Stimulated activated CD8-positive, alpha-beta memory T cell treated with anti-CD3 and anti-CD28 coated beads, Interleukin-7, amount 100 ng/mL, for 4 hours (primary cell): ENCODE measurements at places on chromosomes 3 and 15.

- no peak for DNase-seq
These were observed 31.3 kb downstream of the LAMP3 start for GRCh38 chr3:183131186-183131725.

DNA sequence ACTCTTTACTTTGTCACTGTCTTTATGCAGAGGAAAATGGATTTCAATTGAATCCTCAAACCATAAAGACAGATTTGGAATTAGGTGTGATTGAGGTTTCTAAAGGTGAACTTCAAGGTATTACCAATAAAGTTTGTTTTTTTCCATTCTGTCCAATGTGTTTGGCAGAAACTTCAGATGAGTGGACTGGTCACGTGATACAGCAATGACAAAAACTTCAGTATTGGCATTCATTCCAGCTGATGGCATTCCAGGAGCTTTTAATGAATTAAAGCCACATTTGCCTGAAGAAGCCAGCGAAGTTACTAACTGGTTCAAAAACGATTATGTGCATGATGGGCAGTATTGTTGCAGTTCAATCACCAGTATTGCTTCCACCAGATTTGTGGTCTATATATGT lies 4.5 kb upstream of the MASP1 start:
- DNase-seq = no peak

DNA sequence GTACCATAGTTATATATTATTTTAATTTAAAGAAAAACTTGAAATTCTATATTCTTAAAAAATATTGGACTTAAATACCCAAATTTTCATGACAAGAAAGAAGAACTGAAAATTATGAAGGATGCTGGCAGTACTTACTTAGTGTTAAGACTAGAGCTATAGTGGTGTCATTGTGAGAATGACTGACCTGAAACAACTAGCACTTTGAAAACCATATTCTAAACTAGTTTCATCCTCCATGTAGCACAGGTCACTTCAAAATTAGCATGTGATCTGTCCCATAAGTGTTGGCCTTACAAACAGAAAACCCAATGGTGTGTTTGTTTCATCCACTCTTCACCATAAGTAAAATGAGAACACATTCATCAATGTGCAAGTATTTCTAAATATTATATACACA lies 208.6 kb downstream of the ZIC4 start:
- DNase-seq = no peak

DNA sequence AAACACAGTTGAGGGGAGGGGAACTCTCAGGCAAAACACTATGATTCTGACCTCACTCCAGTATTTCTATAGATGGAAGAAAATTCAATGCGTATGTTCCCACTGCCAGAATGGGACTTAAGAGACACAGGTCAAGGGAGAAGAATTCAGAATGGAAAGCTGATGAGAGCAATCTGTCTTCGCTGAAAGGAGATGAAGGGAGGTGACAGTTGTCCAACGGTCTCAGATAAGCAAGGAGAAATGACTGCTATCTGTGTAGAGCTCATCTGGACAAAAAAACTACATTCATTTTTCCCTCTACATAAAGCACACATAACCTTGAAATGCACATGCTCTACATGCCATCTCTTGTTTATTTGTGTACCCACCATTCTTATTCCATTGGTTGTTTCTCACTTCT lies 405.1 kb downstream of the LSAMP start:
- DNase-seq = no peak

GRCh38 chr15:85027033-85027380 lies 45.4 kb downstream of the PDE8A start:
- DNase-seq = no peak

- no peak for DNase-seq
These were observed 9.0 kb upstream of the GNB4 start for GRCh38 chr3:179460260-179460659.

DNA sequence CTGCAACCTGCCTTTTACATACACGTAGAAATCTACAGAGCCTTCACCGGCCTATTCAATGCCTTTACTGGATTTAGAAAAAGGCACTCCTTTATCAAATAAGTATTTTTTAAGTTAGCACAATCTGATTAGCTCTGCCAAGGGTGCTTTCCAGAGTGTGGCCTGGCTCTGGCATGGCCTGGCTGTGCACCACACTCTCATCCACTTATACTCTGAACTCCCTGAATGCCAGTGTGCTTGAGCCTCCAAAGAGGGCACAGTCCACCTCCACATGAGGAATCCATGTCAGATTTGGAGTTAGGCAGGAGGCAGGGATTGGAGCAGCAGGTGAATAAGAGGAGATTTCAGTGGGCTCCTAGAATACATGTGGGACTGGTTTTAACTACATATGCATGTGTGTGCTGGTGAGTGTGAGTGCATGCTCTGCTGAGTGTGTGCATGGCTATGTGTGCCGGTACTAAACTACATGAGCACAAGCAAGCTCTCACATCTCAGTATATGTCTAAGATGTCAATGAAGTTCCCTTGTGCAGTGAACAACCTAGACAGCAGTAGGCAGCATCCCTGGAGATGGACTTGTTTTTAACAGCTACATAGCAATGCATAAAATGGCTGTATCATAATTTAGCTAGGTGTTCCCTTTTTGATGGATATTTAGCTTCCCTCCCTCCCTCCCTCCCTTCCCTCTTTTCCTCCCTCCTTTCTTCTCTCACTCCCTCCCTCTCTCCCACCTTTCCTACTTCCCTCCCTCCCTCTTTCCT lies 17.8 kb upstream of the ZFAND6 start:
- DNase-seq = no peak

GRCh38 chr15:70582143-70582945 lies 181.0 kb downstream of the UACA start:
- no peak for DNase-seq

DNA sequence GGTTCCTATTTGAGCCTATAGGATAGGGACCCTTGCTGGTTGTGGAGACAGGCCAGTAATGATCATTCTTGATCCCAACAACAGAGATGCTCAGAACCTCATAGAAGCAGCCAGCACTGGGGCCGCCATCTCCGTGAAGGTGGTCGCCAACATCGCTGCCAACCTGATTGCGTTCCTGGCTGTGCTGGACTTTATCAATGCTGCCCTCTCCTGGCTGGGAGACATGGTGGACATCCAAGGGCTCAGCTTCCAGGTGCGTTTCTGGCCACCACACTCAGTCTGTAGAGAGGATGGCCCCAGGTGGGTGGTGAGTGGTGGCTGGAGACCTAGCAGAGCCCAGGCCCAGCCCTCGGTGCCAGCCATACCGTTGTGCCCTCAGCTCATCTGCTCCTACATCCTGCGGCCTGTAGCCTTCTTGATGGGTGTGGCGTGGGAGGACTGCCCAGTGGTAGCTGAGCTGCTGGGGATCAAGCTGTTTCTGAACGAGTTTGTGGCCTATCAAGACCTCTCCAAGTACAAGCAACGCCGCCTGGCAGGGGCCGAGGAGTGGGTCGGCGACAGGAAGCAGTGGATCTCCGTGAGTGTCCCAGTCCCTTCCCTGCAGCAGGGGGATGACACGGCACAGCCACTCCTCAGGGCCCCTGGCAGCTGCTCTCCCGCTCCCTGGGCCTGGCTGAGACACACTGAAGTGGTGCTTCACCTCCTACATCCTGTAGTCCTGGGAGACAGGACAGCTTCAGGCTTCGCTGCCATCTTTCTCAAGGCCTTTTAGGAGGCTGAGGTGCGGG lies 46.5 kb upstream of the PDE8A start:
- DNase-seq = no peak

- no peak for DNase-seq
These were observed 236.3 kb upstream of the LRTM1 start for GRCh38 chr3:55164191-55164590.

- DNase-seq = no peak
These were observed 705 bp downstream of the NIPA2 start for GRCh38 chr15:22839046-22839695.

- no peak for DNase-seq
These were observed 96.8 kb downstream of the BBX start for GRCh38 chr3:107619549-107619948.

- peak; percentile 54 for DNase-seq
These were observed 118.7 kb upstream of the SMAD3 start for GRCh38 chr15:66946578-66947164.

DNA sequence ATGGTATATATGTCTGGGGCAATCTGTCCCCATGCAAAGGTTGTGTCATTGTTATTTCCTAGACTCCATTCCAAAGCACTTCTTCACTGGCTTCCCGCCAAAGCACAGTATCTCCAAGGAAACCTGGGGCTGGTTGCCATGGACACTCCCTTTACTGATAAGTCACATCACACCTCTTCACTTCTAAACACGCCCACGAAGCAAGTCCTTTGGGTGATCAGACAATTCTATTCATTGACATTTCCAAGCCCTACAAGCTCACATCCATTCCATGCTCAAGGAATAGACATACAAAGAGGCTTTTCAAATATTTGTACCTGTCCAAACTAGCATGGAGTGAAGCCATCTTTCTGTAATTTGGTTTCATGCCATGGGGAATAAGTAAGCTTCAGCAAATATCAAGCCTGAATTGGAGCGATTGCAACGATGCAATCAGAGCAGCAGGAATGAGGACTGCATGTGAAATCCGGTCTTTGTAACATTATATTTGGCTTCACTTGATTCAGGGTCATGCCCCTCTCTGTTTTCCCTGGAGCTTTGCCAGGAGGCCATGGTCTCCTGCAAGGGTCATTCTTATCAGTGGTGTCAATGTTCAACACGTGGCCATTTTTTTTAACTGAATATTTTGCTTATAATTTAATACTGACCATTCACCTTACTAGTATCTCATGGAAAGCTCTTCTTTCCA lies 201.6 kb upstream of the TMC3 start:
- no peak for DNase-seq

DNA sequence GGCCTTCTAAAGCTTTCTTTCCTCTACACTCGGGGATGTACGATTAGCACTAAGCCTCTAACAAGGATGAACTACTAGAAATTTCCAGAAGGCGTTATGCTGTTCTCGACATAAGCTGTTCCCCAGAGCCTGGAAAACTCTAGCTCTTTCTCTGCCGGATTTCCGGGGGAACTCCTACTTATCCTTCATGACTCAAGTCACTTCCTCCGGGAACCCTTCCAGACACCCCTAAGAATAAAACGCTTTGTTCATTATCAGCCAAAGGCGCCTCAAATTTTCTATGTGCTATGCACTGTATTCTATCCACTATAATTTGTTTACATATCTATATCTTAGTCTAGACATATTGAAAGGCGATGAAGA lies 455 bp upstream of the SNAP23 start:
- no peak for DNase-seq

DNA sequence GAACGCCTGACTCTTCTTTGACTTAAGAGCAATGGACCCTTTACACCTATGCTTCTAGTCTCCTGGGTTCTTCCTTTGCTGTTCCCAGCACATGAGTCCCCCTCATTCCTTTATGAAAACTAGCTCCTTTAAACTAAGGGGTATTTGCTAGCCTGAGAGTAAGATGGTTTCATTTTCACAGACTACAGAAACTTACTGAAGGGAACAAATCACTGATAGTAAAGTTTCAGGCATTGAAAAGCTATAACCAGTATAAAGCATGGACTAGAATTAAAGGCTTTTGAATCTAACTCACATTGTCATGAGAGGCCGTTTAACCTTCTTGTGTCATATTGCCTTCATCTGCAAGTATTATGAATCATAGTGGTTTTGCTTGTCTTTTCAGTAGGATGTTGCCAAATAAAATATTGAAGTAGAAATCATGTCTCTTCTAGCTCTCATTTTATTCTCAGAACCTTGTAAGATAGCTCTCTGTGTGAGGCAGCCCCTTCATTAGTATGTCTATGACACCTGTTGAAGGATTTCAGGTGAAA lies 765.9 kb downstream of the NR2F2 start:
- no peak for DNase-seq

DNA sequence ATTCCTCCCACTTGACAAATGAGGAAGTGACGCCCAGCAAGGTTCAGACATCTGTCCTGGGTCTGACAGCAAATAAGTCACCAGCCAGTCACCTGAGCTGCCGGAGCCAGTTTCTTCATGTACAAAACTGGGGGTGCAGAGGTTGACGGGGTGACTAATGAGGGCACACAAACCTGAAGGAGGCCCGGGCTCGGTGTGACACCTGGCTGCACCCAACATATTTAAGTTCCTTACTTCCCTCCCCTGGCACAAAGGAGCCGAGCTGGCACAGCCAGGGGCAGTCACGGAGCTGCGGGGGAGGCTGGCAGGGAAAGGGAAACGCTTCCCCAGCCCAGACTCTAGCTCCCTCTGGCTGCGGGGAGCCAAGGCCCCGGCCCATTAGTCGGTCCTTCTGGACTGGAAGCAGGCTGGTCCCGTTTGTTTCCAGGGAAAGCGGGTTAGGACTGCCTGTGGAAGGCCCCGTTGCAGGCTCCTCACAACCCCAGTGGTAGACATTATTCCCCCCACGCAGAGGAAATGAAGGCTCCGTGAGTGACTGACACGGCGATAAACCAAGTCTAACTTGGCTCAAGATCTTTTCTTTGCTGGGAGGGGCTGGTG lies 2.3 kb downstream of the FBXL22 start:
- DNase-seq = no peak

DNA sequence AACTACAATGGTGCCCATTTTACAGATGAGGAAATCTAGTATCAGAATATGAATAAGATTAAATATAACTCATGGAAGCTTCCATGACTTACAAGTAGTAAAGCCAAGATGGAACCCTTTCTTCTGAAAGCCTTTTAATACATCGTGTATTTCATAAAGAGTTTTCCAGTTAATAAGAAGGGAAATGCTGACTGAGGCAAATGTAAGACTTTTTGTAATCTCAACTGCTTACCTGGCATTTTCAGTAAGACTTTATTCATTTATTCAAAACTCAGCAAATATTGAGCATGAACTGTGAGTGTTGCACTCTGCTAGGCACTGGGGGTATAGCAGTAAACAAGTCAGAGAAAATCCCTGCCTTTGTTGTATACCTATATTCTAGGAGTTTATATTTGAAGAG lies 256.4 kb upstream of the THRB start:
- DNase-seq = no peak
